Activated CD4-positive, CD25-positive, alpha-beta regulatory T cell (primary cell): ENCODE measurements at places on chromosomes 6 and 20.
A peak's percentile ranks its signal among the peaks of the same experiment; 100 is the strongest.

DNA sequence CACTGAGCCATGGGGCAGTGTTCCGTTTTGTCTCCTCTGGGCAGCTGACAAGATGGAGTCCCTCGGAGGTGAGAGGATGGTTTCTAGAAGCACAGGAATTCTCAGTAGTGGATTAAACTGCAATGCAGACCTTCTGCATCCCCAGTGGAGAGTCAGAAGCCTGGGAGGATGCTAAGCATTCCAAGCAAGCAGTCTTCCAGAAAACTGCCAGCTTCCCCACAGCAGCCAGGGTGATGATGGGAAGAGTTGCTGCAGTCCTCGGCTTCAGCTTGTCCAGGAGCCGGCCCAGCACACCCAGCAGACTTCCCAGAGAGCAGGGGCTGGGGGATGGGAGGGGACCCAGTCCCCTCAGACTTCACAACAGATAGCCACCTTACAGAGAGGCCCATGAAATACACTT, 163.6 kb downstream of the LY86 start:
- DNase-seq, result no peak

GRCh38 chr20:44616604-44616964, 34.2 kb downstream of the PKIG start:
- no peak for DNase-seq

DNA sequence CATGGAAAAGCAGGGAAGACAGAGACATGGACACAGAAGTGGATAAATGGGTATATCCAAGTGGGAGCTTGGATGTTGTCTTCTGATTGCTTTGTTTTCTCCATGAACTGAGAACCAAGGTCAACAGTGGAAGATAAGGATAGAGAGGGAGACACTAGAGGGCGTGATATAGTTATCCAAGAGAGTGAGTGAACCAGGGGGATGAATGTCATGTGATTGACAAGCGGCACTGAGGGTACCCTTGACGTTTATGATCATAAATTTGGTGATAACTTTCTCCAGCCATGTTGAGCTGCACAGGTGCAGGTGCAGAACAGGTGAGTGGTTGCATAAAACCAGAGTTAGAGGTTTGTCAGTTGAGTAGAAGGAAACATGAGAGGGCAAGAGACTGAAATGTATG, 20.7 kb downstream of the EBF4 start:
- DNase-seq, result no peak

DNA sequence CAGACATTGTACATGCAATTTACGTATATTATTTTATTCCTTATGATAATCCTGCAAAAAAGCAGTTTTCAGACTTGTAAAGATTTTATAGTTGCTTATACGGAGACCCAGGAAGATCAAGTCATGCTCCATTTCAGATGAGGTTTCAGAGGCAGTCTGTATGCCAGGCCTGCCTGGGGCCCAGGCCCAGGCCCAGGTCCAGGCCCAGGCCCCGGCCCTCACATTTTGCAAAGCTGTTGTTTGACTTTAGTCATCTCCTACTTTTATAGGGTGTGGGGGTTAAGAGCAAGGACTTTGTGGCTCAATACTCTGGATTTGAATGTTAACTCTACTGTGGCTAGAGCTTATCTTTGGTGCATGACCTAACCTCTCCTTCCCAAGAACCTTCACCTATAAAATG, 217.9 kb downstream of the SAMD5 start:
- DNase-seq, result no peak

DNA sequence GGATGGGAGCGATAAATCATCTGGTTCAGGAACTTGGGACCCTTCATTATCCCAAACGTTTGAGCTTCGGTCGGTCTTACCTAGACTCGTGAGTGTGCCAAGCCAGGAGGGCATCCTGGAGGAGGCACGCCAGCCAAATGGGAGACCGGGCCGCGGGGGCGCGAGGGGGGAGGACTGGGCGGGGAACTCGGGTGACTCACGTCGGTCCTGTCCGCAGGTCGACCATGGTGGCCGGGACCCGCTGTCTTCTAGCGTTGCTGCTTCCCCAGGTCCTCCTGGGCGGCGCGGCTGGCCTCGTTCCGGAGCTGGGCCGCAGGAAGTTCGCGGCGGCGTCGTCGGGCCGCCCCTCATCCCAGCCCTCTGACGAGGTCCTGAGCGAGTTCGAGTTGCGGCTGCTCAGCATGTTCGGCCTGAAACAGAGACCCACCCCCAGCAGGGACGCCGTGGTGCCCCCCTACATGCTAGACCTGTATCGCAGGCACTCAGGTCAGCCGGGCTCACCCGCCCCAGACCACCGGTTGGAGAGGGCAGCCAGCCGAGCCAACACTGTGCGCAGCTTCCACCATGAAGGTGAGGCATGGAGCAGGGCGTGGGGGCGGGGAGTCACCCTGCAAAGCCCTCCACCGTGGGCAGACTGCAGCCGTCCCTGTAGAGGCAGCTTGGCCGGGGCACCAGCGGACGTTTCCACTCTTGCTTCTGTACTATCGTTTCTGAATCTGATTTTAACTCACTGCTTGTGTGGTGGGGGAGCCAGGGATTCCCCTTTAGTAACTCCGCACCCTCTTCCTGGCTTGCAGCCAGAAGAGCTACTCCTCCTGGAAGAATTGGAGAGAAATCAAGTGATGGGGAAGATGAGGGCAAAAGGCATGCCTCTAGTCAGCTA, 2.7 kb downstream of the BMP2 start:
- DNase-seq, result no peak

DNA sequence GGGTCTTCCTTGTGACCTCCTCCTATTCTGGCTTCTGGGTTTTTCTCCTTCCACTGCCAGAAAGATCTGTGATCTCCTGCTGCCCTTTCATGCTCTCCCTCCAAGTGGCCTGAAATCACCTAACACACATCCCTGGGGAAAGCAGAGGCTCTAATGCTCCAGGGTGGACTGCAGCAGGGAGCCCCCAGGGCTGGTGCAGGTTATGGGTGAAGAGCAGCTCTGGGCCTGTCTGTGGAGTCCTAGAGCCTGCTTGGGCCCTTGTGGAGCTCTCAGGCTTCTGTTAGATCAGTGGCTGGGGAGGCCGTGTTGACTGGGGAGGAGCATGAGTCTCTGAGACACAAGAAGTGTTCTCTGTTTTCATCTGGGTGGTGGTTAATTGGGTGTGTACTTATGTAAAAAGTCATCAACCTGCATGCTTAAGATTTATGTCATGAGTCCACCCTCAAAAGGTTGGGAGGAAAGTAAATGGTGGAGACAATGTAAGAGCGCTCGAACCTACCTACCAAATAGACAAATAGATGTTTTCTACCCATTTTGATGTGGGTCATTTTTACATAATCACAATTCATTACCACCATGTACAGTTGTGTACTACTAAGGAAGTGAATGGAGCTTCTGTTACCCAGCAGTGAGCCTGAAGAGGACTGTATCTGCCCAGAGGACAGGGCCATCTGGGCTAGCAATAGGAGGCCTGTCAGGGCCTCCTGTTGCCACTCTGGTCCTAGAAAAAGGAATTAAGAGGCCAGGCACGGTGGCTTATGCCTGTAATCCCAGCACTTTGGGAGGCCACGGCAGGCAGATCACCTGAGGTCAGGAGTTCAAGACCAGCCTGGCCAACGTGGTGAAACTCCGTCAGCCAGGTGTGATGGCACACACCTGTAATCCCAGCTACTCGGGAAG, 32.0 kb upstream of the RNF8 start:
- no peak for DNase-seq

DNA sequence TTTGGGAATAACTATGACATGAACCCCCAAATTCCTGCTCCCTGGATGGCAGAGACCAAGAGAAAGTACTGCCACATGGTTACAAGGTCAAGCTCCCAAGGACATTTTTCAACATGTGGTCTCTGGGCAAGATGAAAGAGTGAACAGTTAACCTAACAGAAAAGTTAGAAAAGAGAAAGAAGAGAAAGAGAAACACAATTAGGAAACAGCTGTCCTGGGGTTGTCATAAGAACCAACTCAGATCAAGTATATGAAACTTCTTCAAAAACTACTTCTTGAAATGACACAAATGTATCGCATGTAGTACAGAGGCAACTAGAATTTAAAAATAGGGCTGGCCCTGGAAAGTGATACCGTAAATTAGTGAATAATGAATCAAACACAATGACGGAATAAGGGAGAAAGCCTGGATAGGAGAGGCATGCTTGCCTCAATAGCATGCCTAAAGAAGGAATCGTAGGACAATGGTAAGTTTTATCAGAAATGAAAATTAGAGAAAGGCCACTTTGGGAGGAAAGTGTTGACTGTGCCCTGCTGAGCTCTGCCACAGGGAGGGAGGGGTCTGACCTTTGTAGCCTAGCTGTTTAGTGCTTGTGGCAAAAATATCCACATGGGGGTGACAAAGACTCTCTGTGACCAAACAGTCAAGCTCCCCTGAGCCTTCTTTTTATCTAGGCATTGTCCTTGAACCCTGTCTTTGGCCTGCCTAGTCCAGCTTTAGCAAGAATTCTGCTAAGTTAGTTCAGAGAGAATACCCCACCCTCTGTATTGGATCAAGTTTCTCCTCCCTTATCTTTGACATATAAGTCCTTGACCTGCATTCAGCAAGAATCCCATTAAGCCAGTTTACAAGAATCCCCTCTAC, 4.3 kb upstream of the DCBLD1 start:
- DNase-seq, result no peak

GRCh38 chr6:14126191-14126590, 8.6 kb downstream of the CD83 start:
- DNase-seq, result no peak

- no peak for DNase-seq
These were observed 166.8 kb upstream of the FOXQ1 start for GRCh38 chr6:1144842-1145767.

- no peak for DNase-seq
These were observed 116.3 kb downstream of the ANKRD60 start for GRCh38 chr20:58112017-58112781.

DNA sequence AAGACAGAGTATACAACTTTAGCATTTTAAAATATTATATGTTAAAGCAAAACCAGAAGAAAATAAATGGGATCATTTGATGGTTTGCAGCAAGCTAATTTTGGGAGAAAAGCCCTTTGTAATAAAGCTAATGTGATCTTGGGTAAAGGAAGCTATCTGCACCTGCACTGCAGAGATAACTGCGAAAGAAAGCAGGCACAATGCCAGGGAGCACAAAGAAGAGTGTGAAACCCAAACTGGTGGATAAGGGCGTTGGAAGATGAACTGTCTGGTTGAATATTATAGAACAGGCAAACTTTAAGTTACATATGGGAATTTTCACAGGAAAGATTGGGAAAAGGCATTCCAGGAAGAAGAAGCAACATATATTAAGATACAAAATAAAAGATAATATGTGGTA, 179.2 kb upstream of the KHDRBS2 start:
- no peak for DNase-seq

DNA sequence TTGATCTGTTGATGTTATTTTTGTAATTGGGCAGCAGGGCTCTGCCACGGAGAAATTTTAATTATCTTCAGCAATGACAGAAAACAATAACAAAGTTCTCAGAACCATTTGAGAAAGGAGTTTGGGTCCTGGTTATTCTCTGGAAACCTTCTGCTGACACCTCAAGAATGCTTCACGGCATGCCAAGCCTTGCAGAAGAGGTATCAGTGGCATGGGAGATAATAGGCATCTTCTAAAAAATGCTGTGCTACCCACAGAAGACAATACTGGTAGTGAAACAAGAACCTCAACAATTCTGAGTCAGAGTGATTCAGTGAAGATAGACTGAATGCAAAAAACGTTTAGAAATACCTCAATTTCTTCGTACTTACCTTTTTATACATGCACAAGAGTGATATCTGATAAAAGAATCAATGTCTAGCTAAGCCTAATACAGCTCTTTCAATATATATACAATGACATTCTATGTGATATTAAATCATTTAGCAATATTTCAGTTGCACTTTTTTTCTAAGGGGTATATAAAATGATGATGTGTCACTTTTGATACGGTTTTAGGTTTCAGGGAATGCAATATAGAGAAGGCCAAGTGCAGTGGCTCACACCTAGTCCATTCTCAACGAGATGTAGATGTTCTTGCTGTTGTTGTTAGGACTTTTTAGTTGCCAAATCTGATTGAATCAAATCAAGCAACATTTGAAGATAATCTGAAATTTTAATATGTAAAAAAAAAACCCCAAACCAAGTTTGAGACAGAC, 110.4 kb upstream of the COL21A1 start:
- DNase-seq, result no peak

GRCh38 chr6:106181664-106182418, 95.7 kb downstream of the PRDM1 start:
- DNase-seq, result no peak

GRCh38 chr6:33427585-33428223, 7.8 kb downstream of the SYNGAP1 start:
- no peak for DNase-seq

DNA sequence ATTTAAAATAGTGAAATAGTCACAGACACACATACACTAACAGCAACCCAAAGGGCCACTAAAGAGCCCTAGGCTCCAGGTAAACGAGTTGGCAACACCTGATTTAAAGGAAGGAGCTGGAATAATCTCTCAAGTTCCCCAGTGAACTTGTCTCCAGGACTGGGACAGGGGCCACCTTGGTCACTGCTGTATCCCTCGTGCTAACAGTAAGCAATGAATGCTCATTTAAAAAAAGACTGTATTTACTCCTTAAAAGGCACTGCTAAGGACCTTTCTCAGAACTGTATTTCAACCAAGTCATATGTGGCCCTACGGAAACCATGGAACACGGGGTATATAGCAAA, 1.3 kb downstream of the DIDO1 start:
- no peak for DNase-seq

GRCh38 chr6:37761554-37762271, 57.8 kb upstream of the ZFAND3 start:
- no peak for DNase-seq

DNA sequence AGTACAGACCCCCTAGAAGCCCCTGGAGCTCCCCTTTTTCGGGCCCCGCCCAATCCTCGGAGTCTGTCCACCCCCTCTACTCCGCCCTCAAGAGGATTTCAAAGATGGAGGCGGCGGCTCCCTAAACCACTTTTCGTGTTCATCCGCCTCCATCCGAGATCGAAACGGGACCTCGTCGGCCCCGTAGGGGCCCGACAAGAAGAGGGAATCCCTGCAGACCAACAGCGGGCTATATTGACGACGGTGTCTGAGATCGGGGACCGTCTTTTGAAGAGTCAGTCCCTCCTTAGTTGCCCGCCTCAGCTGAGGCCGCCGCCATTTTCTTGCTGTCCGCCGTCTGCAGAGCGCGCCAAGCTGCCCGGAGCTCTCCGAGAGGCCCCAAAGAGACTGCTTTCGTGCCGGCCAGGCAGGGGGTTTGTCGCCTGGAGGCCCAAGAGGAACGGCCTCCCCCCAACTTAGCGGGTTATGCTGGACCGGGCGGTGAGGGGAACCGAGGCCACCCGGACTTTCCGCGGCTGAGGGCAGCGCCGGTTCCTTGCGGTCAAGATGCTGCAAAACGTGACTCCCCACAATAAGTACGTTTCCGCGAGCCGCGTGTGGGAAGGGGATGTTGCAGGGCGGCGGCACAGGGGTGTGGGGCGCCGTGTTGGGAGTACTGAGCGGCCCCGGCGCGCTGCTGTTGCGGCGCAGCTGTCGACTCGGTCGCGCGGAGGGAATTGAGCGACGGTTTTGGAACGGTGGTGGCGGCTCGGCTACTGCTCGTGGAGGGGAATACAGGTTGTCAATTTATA, 4.2 kb downstream of the BRD2 start:
- DNase-seq, result peak; percentile 49
